ENCODE measurements at places on chromosomes 4 and X. TPM values are rescaled to one million over a fixed set of nuclear protein-coding genes. Genes with fewer than 3 reads are reported as not detected.

The WNK3 gene
- 4.1 TPM for total RNA-seq

DNA sequence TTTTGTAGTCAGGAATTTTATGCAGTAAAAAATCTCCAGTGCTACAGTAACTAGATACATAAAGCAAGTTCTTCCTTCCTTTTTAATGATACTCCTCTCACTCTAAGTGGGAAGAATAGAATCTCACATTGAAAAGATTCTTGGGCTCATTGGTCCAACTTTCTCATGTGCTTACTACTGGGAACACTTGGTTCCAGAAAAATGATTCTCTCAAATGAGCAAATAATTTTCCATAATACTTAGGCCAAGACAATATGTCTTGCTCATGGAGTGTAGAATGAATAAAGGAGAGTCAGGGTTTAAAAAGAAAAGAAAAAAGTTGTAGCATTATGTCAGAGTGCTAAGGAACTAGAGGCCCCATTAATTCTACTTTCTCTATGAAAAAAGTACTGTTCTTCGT is 197.8 kb downstream of the RASL11B start:
- H3K4me3 ChIP-seq, result no peak overlapping the region
- H3K27ac ChIP-seq, result no peak overlapping the region
- DNase-seq, result no peak
- H3K4me1 ChIP-seq, result no peaks in the 10 kb centered on the region
- H3K27me3 ChIP-seq, result no peaks in the 10 kb centered on the region

DNA sequence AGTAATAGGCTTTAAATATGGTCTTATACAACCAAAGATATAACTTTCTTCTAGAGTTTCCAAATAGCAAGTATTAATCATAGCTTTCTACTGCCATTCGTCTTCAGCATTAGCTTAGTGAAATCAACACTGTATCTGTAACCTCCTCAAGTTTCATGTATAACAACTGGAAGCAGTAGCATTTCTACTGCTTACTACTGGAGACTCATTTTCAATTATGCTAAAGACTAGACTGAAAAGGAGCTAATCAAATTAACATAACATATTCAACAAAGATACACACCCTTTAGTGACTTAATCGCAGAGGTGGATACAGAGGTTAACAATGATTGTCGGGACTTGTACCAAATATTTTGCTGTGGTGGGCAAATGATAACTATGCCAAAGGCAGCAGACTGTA is 344.2 kb upstream of the TEX13C start:
- no peak for DNase-seq
- H3K27me3 ChIP-seq, result no peaks in the 10 kb centered on the region
- H3K27ac ChIP-seq, result no peak overlapping the region
- H3K4me3 ChIP-seq, result no peak overlapping the region
- no peaks in the 10 kb centered on the region for H3K36me3 ChIP-seq

DNA sequence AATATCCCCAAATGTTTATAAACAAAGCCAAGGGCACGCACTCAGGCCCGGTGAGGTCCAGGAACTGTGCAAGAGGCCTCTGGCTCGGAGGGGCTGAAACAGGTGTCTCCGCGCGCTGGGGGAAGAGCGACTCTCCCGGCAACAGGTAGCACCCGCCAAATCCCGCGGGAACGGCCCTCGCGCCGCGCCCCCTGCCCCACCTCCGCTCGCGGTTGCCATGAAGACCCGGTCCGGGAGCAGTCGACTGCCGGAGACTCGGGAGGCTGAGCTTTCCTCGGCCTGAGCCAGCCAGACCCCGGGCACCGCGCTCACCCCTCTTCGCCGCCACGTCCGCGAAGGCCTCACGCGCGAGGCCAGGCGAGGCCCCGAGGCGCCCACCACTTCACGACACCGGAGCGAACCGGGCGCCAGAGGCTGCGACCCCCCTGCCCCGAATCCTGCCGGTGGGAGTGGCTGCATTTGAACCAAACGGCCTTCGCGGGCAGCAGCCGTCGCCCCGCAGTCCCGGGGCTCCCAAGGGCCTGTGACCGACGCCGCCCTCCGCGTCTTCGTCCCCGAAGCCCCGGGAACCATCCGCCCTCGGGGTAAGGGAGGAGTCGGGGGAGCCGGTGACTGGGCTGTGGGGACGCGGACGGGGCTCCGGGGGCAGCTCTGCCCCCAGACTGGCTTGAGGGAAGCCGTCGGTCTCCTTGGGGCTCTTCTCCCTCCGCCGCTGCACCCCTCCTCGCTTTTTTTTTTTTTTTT is at the start of gene NSUN7:
Gene NSUN7 (plus strand): TSS at position 239 of the 744 bp plus-strand sequence. CDS start 739 bp downstream, outside the sequence.
- no peaks in the 10 kb centered on the region for H3K4me1 ChIP-seq
- H3K27me3 ChIP-seq, result no peaks in the 10 kb centered on the region
- DNase-seq, result peak; percentile 25
- H3K4me3 ChIP-seq, result peak within 1 kb of the TSS; percentile 41

Measured in uterus (tissue), 4 donors.